NCI-H510A (cell line): ENCODE measurements at places on chromosomes 11 and 22.

GRCh38 chr11:68838572-68838964, 3.1 kb downstream of the CPT1A start:
- DNase-seq: no peak

DNA sequence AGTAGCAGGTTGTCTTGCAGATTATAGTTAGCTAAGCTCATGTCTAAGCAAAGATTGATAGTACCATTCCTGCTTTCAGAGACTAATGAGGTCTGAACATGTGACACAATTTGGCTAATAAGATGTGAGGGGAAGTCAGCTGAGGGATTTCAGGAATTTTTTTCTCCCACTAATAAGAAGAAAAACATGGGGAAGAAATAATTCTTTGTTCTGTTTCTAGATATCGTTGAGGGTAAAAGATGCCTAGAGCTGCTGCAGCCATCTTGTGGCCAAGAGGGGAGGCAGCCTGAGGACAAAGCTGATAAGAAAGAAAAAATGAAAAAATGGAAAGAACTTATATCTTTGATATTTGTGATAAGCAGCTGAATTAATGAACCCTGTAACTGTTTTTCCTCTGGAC, 1334.4 kb downstream of the LRRC4C start:
- DNase-seq: no peak

DNA sequence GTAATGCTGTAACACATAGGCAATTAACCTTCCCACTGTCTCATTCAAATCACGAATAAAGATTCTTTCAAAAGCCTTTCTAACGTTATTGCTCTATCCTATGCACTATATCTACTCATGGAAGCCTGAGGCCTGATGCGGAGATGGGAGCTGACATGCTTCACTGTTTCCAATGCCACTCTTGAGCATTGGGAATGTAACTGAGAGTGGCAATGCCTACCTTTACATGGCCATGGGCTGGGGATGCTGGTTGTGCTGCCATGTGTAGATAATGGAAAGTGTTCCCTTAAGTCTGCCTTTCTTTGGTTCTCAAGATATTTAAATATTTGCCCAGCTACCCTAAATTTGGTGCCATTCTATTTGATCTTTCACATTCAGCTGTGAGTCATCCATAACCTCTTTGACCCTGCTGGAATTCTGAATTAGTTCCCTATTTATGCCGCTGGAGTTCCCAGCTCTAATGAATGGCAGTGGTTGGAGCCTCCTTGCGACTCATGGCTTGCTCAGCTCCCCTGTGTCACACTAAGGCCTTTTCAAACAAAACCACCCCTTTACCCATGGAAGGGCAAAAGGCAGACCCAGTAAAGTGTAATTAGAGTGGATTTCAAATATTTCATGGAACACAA, 21.4 kb upstream of the DKK3 start:
- DNase-seq: no peak

- no peak for DNase-seq
Observed at GRCh38 chr22:31496735-31497146, 405 bp downstream of the SFI1 start.

DNA sequence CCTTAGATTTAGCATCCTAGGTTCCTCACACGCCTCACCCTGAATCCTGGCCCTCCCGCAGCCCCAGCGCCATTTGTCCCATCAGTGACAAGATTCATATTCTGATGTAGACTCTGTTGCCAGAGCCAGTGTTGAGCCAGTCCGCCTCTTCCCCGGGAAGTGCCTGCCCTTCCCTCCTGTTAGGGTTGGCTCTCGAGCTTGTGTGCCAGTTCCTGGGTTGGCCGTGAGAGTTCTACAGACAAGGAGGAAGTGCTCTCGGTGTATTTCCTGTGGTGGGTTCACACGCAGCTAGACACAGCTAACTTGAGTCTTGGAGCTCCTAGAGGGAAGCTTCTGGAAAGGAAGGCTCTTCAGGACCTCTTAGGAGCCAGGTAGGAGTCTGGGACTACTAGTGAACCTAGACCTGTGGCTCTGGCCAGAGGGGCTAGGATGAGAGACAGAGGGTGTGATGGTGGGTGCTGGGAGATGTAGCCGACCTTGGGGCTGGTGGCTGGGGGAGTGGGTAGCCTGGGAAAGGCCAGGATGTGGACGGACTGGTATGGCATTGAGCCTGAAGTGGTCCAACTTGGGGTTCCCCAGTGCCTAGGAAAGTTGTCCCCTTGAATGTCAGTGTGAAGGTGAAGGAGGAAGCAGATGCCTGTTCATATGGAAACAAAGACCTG, at the start of gene IL18BP:
Gene IL18BP, plus strand, starts transcription at position 261 of the 662 bp plus-strand sequence. CDS start 1,076 bp downstream, outside the sequence.
- no peak for DNase-seq

- no peak for DNase-seq
Observed at GRCh38 chr11:17652556-17652955, 66.8 kb upstream of the MYOD1 start.

DNA sequence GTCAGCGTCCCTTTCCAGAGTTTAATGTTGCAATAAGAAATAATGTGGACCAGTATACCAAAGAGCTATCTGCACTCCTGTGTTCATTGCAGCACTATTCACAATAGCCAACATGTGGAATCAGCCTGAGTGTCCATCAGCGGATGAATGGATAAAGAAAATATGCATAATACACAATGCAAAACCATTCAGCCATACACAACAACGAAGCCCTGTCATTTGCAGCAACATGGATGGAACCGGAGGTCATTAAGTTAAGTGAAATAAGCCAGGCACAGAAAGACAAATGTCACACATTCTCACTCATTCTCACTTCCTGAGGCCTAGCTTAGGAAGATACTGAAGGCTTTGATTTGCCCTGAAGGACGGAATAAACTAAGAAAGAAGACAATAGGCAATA, 22.1 kb downstream of the SLC5A4 start:
- DNase-seq: no peak

- DNase-seq: no peak
Observed at GRCh38 chr22:46857142-46857884, 94.9 kb downstream of the TBC1D22A start.

- no peak for DNase-seq
Observed at GRCh38 chr11:119422809-119423508, at the start of gene THY1. THY1 (minus strand) TSS chr11:119423172; CDS start chr11:119420905, 2,267 bp downstream.

DNA sequence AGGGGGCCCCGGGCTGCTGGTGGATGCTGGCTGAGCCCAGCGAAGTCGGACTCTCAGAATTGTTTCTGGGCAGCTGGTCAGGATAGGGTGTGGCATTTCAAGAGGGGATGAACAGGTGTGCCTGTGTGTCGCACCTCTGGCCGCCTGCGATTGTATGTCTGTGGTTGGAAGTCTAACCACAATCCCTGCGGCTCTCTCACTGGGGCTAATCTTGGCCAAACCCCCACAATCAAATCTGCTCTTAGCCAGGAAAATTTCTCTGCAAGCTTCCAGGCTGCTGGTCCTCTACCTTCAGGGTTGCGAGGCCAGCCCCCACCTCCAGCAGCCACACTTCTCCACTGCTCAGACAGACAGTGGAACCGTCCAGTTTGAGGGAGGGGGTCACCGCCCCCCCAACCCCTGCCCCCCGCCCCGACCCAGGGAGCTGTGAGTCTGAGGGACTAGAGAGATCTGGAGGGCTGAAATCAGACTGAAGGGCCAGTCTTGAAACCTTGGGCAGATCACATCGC, 953 bp downstream of the ATG16L2 start:
- DNase-seq: no peak

- DNase-seq: no peak
Observed at GRCh38 chr11:123799438-123799837, 6.7 kb downstream of the OR6M1 start.

DNA sequence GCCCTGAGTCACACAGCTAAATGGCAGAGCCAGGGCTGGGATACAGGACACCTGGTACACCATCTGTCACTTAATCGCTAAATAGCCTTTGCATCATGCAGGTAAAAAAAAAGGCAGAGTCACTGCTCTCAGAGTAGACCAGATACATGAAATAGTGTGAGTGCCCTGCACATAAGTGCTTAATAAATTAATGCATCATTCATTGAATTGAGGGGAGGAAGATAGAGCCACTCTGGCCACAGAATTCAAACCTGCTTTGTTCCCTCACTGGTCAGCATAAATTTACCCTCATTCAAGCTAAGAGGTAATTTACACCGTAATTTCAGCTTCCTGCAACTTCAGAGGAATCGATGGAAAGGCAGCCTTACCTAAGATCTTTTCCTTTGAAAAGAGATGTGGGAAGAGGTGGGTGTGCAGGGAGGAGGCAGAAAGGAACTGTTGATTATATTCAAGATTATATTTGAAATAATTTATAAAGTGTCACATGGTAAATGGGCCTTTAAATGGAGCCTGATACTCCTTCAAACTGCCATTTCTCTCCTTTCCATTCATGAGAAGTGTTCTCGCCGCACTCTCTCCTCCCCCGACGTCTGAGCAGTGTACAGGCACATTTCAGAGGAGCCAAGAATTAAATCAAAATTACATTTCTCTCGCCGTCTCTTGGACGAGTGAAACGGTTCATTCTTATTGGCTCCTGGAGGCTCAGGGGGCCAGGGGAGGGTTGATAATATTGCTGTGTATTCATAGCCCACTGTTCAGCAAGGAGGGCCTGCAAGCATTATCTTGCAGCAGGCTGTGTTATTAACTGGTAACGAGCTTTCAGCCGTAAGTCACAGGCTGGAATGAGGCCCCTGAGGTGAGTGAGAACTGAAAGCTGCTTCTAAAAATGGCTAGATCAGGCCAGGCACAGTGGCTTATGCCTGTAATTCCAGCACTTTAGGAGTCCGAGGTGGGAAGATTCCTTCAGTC, 52.2 kb upstream of the HMGXB4 start:
- no peak for DNase-seq

DNA sequence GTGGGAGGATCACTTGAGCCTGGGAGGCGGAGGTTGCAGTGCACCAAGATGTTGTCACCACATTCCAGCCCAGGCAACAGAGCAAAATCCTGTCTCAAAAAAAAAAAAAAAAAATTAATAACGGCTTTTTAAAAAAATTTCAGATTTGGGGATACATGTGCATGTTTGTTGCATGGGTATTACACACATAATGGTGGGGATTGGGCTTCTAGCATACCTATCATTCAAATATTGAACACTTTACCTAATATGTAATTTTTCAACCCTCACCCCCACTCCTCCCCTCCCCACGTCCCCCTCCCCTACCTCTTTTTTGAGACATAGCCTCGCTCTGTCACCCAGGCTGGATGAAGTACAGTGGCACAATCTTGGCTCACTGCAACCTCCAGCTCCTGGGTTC, 40.1 kb downstream of the ABTB2 start:
- DNase-seq: no peak

GRCh38 chr11:66929753-66930152, 28.4 kb downstream of the PC start:
- no peak for DNase-seq

DNA sequence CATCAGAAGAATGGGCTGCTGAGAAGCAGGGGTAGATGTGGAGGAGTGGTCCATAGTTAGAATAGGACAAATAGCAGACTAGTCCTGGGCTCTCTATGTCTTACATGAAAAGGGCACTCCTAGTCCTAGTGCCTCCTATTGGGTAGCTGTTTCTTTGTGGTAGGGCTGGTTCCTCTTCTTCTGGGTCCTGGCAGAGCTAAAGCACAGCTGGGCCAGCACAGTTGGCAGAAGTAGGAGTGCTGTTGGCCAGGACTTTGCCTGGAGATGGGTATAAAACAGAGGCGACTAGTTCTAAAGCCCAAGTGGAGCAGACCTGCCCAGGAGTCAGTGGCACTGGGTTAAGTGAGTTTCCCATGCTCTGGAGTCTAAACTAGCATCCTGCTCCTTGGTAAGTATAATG, 55.2 kb downstream of the PPFIBP2 start:
- DNase-seq: no peak

DNA sequence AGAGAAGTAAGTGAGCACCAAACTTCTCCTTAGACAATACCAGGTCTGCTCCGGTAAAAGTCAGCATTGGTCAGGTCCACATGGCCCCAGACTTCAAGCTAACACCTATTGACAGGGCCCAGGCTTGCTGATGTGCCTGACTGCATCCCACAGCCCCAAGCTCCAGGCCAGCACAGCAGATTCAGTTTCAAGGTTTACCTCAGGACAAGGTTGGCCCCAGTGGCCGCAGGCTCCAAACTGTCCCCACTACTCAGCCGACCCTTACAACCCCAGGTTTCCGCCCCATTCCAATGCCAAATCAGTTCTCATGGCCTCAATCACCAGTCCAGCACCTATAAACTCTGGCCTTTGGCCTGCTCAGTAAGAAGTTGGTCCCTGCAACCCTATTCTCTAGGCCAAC, 39.4 kb downstream of the OR4C6 start:
- DNase-seq: no peak
